B cell (primary cell): ENCODE measurements at places on chromosomes 1 and 21. TPM values are rescaled to one million over a fixed set of nuclear protein-coding genes. Genes with fewer than 3 reads are reported as not detected.
A peak's percentile ranks its signal among the peaks of the same experiment; 100 is the strongest.

GRCh38 chr1:180787628-180788307, 124.9 kb upstream of the KIAA1614 start:
- no peak for DNase-seq

DNA sequence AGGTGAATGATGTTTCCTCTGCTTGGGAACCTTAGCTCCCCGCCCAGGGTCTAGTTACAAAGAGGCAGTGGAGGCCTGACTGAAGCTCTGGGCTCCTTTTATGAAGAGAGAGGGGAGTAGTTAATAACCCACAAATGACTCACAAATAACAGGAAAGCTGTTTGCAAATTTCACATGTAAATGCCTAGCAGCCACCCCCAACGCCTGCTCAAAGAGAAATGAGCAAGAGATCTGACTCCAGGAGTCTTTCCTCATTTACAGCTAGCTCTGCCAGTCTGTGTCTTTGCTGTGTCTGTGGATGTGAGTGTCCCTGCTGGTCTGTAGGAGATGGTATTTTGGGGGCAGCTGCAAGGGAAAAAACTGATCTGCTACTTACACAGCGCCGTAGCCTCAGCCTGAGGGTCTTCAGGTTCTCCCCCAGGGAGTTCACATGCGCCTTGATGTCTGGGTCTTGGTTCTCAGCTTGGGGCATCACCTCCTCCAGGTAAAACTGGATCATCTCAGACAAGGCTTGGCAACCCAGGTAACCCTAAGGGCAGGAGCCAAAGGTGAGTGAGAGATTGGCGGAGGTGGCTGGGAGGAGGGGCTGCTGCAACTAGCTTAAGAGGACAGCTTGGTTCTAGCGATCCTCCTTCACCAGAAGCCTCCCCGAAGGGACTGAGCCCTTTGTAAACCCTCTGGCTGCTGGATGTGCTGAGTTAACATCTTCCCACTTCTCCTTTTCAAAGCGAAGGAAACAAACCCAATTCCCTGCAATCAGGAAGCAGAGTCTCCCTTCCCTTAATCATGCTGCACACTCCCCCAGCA, at the start of gene IL19:
TSS of gene IL19 (plus strand) at position 243 of the 807 bp plus-strand sequence. CDS start 65,890 bp downstream, outside the sequence.
- DNase-seq, result no peak

GRCh38 chr21:26194811-26195251, 24.3 kb upstream of the APP start:
- no peak for DNase-seq

GRCh38 chr1:167912294-167912693, 1.6 kb downstream of the ADCY10 start:
- DNase-seq, result no peak

ARHGEF11 gene
- 3.7 and 4.6 TPM in 2 replicates for polyA plus RNA-seq

TMEM79 gene
- 16.9 and 19.1 TPM in 2 replicates for polyA plus RNA-seq

CFHR3 gene
- polyA plus RNA-seq, result not detected in 2 replicates

LUZP1 gene
- 2.0 and 2.9 TPM in 2 replicates for polyA plus RNA-seq

DNA sequence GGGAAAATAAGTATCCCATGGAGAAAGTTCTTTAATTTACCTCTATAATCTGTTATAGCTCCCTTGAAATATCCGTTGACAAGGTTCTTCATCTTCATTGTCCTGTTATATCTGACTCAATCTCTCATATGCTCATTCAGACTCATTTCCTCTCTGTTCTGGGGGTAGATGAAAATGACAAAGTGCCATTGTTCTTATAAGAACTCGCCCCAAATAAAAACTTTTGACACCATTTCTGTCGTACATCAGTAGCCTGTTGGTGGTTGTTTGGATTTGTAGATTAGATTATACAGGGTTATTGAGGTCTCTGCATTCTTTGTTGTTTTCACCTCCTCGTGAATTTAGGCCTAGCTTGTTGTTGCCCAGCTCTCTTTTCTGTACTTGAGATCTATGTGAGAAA, 55.2 kb upstream of the IPO9 start:
- DNase-seq, result no peak

DNA sequence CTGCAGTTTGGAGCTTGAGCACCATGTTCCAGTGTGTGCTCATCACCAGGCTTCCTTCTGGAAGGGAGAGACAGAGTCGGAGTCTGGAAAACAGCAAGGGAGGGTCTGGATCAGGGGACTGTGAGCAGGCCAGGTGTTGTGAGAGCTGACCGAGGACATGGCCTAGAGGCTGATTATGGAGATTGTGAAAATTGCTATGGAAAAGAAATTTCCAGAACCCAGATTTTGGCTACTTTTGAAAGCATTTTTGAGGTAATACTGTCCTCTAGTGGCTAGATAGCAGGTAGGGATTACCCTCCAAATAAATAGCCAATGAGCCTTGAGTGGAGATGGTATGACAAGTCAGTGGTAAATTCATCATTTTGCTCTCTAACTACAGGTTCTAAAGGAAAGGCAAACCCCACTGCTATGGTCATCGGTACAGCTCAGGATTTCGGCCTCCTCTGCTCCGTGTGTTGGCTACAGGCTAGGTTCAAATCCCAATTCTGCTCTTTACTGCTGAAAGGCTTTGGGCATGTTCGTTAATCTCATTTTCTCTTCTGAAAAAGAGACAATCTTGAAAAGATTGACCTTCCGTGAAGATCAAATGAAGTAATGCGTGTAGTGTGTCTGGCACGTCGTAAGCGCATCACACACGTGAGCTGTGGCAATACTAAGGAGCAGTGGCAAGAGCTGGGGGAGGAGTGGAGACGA, 1.0 kb upstream of the HAO2 start:
- no peak for DNase-seq

- DNase-seq, result no peak
Measured at GRCh38 chr1:17016317-17016661, 4.6 kb upstream of the ATP13A2 start.

DNA sequence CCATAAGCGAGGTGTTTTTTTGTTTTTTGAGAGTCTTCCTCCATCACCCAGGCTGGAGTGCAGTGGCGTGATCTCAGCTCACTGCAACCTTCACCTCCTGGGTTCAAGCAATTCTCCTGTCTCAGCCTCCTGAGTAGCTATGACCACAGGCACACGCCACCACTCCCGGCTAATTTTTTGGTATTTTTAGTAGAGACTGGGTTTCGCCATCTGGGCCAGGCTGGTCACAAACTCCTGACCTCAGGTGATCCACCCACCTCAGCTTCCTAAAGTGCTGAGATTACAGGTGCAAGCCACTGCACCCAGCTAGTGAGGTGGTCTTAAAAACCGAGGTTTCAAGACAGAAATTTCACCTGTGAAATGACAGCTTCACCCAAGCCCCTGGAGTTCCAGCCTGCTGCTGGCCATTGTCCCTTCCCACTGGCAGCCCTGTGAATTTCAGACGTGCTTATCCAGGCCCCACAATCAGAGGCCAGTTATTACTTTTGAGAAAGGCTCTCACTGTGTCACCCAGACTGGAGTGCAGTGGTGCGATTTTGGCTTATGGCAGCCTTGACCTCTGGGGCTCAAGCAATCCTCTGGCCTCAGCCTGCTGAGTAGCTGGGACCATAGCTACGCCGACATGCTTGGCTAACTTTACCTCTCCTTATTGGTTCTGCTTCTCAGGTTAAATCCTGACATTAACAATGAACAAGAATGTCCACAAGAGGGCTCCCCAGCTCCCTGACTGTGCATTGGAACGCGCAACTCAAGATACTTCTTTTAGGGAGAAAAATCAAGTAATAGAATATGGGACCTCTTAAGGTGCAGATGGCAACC, 19.4 kb downstream of the ENO1 start:
- DNase-seq, result peak; percentile 73

DNA sequence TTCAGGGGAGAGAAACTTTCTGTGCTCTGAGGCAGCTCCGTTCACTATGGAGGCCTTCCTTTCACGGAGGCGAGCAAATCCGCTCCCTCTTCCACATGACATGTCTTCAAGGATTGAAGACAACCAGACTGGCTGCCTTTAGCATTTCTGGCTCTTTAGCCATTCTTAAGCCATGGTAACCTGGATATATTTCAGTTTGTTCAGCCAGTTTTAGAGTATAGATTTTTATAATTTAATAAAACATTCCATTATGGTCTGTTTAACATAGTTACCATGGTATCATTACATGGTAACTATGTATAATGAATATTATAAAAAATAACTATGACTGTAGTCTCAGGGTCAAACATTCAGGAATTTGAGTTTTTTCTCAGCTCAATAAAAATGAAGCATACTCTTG, 54.2 kb upstream of the NFIA start:
- no peak for DNase-seq

- peak; percentile 93 for DNase-seq
Measured at GRCh38 chr21:37073417-37074196, 553 bp downstream of the TTC3 start.

- no peak for DNase-seq
Measured at GRCh38 chr1:245856944-245857531, 650.0 kb downstream of the SMYD3 start.

ESRRG gene
- 0.06 TPM in 1 of 2 replicates, not detected in the other for polyA plus RNA-seq

GRCh38 chr1:181189691-181190363, 101.3 kb downstream of the IER5 start:
- peak; percentile 68 for DNase-seq

RHD gene
- not detected in 2 replicates for polyA plus RNA-seq

DNA sequence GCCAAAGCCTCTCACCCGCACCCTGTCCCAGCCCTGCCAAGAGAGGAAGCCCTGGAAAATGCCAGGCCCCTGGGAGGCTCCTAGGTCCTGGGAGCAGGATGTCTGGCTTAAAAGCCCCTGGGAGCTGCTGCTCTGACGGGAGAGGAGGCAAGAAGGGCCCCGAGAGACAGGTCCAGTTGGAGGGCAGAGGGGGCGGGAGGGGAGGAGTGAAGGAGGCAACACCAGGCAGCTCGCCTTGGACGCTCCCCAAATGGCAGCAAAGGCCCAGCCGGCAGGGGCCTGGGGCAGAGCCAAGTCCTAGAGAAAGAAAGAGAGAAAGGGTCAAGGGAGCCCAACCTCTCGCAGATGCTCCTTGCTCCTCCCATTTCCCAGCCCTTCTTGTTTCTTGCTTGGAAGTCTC, 6.8 kb downstream of the ETV3L start:
- DNase-seq, result no peak

- no peak for DNase-seq
Measured at GRCh38 chr1:208264469-208265121, 20.4 kb upstream of the PLXNA2 start.

DNA sequence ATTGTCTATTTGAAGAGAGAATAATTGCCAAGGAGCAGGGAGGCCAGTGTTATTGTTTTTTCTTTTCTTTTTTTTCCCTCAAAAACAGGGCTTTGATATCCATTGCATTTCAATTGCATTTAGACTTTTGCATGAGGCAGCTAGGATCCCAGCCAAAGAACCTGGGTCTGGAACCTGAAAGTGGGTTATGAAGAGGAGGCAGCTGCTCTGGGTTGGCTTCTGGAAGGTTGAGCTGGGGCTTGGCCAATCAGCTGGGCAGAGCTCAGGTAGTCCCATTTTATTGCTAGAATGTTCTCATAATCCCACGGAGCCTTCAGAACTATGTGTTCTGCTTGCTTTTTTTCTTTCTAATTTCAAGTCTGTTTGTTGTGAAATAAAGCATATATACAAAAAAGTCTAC, 218.9 kb downstream of the CAMTA1 start:
- DNase-seq, result no peak

DNA sequence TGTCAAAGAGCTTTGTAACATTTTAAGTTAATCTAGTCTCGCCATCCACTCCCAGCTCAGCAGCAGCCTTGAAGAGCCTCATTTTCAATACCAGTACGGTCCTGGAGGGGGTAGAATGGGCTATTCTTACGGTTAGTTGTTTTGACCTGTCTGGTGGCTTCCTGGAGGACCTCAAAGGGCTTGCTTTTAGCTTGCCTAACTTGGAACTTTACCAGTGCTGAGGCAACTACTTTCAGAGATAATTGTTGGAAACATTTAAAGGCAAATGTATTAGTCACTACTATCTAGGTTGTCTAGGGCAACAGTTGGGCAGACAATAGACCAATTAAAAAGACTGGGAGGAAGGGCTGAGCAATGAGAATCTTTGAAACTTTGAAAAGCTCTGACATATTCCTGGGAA, 56.0 kb downstream of the TTLL7 start:
- no peak for DNase-seq

DNA sequence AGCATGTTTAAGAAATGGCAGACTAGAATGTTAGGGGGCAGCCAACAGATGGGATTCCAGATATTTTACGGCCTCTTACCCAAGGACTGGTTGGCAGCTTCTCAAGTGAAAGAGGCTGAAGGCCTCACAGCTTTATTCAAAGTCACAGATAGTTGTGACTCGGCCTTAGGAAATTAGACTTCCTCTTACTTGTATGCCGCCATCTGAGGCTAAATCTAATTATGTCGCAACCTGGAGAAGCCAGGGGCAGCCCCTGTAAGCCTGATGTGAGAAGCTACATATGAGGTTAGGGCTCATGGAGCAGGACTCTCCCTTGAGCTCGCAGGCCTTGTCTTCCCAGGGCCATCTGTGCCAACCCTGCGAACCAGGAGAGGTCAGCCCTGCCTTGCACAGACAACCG, 352.5 kb downstream of the HHAT start:
- DNase-seq, result no peak

DNA sequence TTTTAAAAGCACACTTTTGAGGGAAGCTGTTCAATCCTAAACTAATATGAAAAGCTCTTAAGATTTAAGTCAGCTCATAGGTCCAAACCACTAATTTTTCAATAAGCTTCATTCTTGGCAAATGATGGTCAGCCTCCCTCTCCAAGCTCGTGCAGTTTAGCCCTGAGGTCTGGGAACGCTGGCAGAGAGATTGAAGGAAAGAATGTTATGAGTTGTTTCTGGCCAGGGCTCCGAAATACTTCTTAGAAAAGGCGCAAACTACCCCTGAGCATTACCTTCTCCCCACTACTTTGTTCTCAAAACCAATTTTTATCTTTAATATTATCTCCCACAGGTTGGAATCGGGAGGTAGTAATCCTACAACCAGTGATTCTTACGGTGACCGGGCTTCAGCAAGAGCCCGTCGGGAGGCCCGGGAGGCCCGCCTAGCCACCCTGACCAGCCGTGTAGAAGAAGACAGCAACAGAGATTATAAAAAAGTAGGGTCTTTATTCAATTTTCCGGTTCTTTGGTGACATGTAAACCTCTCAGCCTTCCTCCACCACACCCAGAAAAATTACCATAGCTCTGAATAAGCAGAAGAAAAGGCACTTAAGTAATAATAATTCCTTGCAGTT, 147.7 kb downstream of the SYT2 start:
- DNase-seq, result no peak

DNA sequence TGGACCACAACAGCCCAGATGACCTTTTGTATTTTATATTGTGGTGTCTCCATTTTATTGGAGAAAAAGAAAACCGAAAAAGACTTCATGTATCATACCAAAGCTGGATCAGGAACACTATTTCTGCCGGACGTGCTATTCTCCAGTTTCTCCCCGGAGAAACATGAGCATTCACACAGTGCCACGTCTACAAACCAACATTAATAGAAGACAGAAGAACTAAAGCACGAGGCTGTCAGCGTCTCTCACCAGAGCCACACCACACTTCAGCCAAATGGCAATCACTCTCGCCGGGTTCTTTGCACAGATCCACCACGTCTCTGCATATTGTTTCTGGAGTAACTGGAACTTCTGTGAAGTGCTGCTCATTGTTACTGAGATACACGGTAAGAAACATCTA, 24.8 kb downstream of the TP53BP2 start:
- no peak for DNase-seq

- DNase-seq, result no peak
Measured at GRCh38 chr1:182003953-182004586, 57.4 kb downstream of the ZNF648 start.

KCNQ4 gene
- polyA plus RNA-seq, result 0.16 and 0.35 TPM in 2 replicates

GRCh38 chr1:17075470-17076255, 21.8 kb upstream of the SDHB start:
- no peak for DNase-seq
